ENCODE measurements at places on chromosomes 2 and 18.

DNA sequence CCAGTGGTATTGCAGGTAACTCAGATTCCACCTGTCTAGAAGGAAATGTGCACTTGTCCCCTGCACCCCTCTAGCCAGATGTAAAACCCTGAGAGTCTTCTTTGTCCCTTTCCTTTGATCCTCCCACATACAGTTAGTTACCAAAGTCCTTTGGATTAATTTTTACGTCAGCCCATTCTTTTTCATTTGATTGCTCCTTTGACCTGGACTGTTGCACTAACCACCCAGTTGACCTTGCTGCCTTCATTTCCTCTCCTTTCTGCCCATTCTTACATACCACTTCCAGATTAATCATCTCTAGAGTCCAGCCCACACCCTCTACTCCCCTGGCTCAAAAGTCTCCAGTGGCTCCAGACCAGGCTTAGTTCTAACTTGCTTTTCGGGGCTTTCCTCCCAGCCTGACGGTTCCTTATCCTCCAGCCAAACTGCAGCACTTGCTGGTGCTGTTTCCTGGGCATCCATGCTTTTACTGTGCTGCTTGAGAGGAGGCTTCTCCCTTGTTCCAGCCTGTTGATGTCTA is 99.3 kb downstream of the SPTBN1 start:
- no peak for DNase-seq

- DNase-seq: no peak
Observed at GRCh38 chr2:218659988-218660358, 490 bp downstream of the BCS1L start.

DNA sequence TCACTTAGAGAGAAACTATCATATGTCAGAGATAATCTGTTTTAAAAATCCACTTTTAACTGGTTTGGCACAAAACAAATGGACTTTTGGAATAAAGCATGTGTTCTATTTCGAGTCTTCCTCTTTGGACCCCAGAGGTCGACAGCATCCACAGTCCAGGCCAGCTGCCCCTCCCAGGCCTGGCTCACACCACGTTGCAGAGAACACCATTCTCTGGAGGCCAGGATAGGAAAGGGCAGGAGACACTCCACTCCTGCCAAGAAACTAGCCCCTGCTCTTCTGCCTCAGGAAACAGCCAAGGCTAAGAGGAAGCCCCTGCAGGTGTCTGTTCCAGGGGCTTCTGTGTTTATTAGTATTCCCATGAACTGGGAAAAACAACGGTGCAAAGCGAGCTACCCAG is 456.6 kb upstream of the ID2 start:
- no peak for DNase-seq

GRCh38 chr2:176100547-176101140 is 1.0 kb downstream of the HOXD12 start:
- DNase-seq: no peak

DNA sequence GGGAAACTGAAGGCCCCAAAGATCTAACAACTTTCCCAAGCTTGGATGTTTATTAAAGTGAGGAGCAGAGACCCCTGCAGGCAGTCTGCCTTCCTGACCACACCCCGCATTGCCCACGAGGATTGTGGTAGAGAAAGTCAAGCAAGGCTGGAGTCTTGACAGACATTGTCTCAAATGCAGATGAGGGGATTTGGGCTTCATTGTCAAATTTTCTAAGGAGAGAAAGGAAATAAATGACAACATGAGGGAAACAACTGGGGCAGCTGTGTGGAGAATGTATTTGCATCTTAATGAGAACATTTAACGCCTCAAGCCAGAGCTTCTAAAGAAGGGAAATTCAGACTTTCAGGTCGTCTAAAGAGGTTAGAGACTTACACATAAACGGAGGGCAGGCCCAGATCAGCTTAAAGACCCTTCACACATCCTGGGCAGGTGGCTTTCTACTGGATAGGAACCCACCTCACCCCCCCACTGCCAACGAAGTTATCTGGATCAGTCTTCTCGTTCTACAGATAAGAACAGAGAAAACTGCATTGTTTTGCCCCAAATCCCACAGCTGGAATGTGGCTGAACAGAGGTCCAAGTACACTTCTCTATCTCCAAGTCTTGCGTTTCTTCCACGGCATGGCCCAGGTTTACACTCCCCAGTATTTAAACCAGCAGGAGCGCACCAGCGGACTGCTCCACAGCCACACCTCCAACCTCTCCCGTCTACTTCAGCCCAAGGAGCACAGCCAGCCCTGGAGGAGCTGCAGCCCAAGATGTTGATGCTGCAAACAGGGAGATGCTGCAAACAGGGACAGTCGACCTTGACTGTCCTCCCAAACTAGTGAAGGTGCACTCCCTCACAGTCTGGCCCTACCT is 16.2 kb upstream of the SCG2 start:
- no peak for DNase-seq

DNA sequence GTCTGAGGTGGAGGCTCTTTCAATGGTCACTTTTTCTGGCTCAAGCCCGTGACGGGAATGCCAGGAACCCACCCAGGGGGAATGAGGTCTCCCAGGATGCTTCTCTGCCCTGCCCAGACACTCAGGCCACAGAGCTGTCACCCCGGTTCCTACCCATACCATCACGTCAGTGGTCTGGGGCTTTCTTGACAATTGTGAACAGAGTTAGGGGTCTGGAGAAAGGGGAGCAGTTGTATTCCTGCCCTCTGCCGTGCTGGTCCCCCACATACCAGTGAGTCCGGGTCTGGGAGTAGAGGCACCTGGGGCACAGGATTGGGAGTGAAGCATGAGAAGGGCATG is 97.2 kb downstream of the B3GNT2 start:
- DNase-seq: no peak

GRCh38 chr18:2914881-2915240 is 68.1 kb downstream of the EMILIN2 start:
- DNase-seq: no peak

GRCh38 chr2:9582624-9583023 is 27.0 kb upstream of the ADAM17 start:
- no peak for DNase-seq

- no peak for DNase-seq
Observed at GRCh38 chr2:100766256-100766655, 53.7 kb upstream of the NPAS2 start.

- DNase-seq: no peak
Observed at GRCh38 chr18:29361843-29362242, 1184.9 kb upstream of the CDH2 start.

- DNase-seq: peak; percentile 27
Observed at GRCh38 chr18:48133671-48134251, 203.3 kb upstream of the SMAD2 start.

- no peak for DNase-seq
Observed at GRCh38 chr2:183219888-183220287, 95.6 kb downstream of the NUP35 start.

DNA sequence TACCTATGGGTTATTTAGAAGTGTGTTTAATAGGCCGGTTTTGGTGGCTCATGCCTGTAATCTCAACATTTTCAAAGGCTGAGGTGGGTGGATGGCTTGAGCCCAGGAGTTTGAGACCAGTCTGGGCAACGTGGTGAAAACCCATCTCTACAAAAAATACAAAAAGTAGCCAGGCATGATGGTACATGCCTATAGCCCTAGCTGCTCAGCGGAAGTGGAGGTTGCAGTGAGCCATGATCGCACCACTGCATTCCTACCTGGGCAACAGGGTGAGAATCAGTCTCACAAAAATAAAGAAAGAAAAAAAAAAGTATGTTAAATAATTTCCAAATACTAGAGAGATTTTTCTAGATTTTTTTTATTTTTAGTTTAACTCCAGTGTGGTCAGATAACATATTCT is 316.0 kb downstream of the KIAA1328 start:
- no peak for DNase-seq

GRCh38 chr2:61742955-61743354 is 110.9 kb downstream of the FAM161A start:
- DNase-seq: no peak

DNA sequence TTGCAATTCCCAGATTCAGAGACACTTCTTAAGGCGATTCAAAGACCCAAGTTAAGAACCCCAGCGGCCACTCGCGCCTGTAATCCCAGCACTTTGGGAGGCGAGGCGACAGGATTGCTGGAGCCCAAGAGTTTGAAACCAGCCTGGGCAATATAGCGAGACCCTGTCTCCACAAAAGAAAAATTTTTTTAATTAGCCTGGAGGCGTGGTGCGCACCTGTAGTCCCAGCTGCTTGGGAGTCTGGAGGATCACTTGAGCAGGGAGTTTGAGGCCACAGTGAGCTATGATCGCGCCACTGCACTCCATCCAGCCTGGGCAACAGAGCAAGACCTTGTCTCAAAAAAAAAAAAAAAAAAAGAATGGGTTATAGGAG is 585 bp upstream of the ANAPC1 start:
- DNase-seq: no peak

DNA sequence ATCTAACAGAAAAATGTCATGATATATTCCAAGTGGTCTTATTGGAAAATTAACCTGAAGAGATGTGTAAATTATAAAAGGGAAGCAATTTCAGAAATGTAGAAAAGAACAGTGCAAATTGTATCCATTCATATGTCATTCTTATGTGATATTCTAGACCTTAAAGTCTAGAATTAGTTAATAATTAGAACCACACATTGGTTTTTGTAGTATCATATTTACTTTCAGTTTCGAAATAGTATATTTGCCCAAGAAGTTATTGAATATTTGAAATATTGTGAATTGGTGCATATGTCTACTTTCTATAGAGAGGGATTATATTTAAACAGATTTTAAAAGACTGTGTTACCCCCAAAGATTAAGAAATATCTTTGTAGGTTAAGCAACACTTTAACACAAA is 1348.6 kb upstream of the ACVR2A start:
- no peak for DNase-seq

DNA sequence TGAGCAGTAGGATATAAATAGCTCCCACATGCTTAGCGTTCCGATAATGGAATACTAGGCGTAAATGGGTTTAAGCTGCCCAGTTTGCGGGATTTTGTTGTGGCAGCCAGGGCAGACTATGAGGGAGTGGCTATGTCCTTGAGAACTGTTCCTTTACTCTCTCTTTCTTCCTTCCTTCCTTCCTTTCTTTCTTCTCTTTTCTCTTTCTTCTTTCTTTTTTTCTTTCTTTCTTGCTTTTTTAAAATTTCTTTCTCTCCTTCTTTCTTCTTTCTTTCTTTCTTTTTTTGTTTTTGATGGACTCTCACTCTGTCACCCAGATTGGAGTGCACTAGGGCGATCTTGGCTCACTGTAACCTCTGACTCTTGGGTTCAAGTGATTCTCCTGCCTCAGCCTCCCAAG is 9.1 kb upstream of the PRELID3A start:
- DNase-seq: no peak

DNA sequence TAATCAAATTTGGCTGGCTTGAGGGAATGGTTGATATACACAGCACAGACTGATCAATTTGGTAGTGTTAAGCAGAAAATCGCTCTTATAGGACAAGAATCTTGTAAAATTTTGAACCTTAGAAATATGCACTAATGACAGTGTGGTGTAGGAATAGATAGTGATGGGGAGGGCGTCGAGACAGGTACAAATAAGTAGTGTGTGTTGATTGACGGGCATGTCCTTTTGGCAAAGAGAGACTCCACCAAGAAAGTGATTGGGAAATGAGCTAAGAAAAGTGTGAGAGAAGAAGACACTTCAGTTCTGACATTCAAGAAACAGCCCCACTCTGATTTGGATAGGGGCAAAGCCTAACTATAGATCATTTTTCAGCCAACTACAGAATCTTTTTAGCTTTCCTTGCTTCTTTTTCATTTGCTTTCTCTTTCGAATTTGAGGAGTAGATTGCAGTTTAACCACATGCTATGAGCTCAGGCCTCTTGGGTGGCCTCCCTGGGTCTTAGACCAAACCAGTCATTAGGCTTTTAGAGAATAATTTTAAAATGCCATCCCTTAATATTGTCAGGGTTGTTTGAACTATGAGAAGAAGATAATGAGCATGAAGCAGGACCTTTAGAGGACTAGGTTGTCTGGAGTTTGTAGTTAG is 127.1 kb downstream of the CERS6 start:
- no peak for DNase-seq

- no peak for DNase-seq
Observed at GRCh38 chr2:67645280-67646138, 248.4 kb downstream of the ETAA1 start.

GRCh38 chr2:224968051-224968450 is 74.2 kb downstream of the DOCK10 start:
- no peak for DNase-seq

GRCh38 chr18:61731178-61731577 is 161.6 kb downstream of the RNF152 start:
- DNase-seq: no peak

GRCh38 chr2:25570161-25570845 is 103.1 kb downstream of the DTNB start:
- DNase-seq: no peak

- DNase-seq: no peak
Observed at GRCh38 chr2:12731701-12732280, 15.1 kb downstream of the TRIB2 start.
